ENCODE measurements at places on chromosomes 2 and 18. TPM values are rescaled to one million over a fixed set of nuclear protein-coding genes. Genes with fewer than 3 reads are reported as not detected.

Gene RUFY4
- total RNA-seq = not detected

Gene CYS1
- total RNA-seq = 1.7 TPM

Gene FOXD4L1
- not detected for total RNA-seq

Gene BCL11A
- total RNA-seq = 3.0 TPM

Gene GPBAR1
- 5.2 TPM for total RNA-seq

Gene DTYMK
- 23.3 TPM for total RNA-seq

Gene G6PC2
- total RNA-seq = not detected

Gene TSN
- 46.5 TPM for total RNA-seq

- no peak for DNase-seq
These were observed 250.9 kb downstream of the ASXL3 start for GRCh38 chr18:33828949-33829348.

- no peak for DNase-seq
These were observed 68.0 kb downstream of the DAW1 start for GRCh38 chr2:227939271-227940027.

GRCh38 chr2:129087133-129087813, 768.6 kb upstream of the HS6ST1 start:
- peak; percentile 15 for DNase-seq

DNA sequence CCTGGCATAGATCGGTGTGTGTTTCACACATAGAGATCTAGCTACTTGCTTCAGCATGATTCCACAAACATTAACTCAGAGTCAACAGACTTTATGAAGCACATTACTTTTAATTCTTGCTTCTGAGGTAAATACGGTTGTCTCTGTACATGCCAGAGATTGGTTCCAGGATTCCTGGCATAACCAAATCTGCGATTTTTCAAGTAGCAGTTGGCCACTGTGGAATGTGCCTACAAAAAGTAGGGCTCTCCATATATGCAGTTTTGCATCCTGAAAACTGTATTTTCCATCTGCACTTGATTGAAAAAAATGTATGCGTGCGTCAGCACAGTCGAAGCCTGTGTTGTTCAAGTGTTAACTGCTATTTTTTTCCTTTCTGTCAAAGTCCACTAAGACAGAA, 85.0 kb downstream of the ZAP70 start:
- no peak for DNase-seq

- DNase-seq = peak; percentile 98
These were observed at the start of gene WDCP for GRCh38 chr2:24046930-24047702. WDCP (minus strand) TSS chr2:24047391; CDS start chr2:24039494, 7,897 bp downstream.

DNA sequence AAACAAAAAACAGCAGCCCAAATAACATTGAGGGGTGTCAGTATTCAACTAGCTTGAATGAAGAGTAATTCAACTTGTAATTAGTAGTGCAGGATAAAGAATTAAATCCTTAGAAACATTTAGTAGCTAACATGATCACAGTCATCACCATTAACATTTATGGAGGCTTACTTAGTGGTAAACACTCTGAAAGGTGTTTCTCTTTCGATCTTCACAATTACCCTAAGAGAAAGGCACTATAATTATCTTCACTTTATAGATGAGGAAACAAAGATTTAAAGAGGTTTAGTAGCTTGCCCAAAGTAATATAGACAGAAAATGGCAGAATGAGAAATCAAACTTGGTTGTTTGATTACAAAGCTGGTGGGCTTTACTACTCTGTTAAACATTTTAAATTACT, 81.5 kb downstream of the GAREM1 start:
- DNase-seq = no peak

DNA sequence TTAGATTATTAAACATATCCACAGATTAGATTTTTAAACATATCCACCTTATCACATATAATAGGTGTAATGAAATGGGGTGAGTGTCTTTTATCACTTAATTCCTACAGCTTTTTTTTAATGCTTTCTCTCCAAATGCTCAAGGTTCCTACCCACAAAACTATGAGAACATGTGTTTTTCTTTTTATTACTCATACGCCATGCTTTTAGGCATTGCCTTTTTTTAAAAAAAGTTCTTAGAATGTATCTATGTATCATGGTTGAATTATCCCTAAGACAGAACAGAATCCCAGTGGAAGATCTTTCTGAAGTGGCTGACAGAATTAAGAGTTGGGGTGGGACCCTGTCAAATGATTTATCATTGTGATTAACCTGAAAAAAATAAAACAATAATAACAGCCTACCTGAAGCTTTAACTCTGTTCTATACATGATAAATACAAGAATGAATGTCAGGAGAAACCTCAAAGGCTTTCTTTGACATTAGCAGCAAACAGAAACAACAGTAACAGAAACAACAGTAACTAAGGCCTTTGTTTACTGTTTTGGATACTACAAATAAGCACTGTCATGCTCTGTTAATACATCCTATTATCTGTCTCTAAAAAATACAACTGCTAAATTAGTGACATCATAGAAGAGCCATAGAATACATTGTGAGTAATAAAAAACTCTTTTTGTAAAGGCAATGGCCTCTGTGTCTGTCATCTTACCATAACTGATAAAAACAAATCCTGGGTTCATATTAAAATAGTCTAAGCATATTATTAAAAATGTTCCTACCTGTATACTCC, 4.1 kb upstream of the ZNF397 start:
- DNase-seq = no peak

- peak; percentile 43 for DNase-seq
These were observed 485.2 kb upstream of the SALL3 start for GRCh38 chr18:78494204-78495085.

DNA sequence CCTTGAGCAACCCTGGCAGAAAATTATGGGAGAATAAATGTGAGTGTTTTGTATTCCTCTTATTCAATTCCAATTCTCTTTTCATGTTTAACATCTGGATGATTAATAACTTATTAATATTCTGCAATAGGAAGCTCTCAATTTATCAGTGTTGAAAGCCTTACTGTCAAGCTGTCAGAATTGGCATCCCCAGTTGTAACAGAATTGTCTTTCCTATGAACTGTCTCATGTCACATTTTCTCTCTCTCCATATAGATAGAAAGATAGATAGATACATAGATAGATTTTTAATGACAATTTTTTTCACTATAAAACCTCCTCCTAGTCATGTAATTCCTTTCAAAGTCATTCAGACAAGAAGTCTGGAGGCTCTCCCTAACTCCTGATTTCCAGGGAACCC, 331.5 kb downstream of the GALNT13 start:
- no peak for DNase-seq

DNA sequence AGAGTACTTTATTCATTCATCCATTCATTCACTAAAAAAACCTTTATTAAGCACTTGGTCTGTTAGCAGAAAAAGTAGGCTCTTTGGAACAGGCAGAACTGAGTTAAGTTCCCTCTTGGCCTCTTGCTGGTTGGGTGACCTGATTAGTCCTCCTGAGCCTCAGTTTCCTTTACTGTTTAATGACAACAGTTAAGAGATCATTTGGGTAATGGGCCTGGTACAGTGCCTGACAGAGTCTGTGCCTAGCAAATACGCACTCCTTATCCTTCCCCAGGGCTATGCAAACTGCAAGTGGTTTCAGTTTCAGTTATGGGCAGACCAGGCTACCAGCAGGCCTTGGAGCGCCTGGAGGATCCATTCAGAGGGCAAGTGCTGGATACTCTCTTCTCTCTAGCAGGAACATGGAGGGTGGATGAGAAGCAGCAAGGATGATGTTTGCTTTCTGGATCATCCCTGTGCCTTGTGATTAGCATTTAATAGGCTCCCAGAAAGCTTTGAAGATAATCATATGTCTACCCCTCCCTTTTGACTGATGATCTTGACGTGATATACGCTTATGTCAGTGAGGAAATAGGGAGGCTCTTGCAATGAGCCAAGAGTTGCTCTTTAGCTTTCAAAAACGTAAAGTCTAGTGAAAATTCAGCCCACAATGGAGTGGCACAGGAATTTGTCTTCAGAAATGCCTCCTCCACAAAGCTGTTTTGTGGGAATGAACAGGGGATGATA, 12.4 kb upstream of the TAF1B start:
- no peak for DNase-seq

- no peak for DNase-seq
These were observed 27.4 kb downstream of the PPP1CB start for GRCh38 chr2:28779001-28779400.
